ENCODE measurements at places on chromosomes 1 and 21. TPM values are rescaled to one million over a fixed set of nuclear protein-coding genes. Genes with fewer than 3 reads are reported as not detected.

DNA sequence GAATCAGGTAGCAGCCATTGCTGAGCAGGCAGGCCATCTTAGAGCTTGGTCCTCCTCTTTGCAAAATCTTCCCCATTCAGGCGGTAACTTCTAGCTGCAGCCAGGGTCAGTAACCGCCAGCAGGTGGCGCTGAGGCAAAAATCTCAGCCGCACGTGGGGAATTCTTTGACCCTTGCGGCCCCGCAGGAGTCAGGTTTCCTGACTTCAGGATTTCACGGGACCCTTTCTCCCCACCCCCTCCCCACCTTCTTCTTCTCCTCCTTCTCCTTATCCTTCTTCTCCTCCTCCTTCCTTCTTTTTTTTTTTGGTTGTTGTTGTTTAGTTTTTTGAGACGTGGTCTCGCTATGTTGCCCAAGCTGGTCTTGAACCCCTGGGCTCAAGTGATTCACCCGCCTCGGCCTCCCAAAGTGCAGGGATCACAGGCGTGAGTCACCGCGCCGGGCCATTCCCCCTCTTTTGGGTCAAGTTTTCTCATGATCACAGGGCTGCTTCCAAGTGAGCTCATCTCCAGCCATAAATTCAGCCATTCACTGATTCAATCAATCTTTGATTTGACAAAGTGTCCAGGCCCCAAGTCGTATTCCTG, 33.4 kb upstream of the TENT5B start:
- H3K4me1 ChIP-seq = peaks cover 5% of the 10 kb centered on the region
- H3K27me3 ChIP-seq = no peaks in the 10 kb centered on the region
- H3K36me3 ChIP-seq = no peaks in the 10 kb centered on the region
- no peak overlapping the region for H3K27ac ChIP-seq
- no peak overlapping the region for H3K4me3 ChIP-seq

- H3K27me3 ChIP-seq = no peaks in the 10 kb centered on the region
- peaks cover 13% of the 10 kb centered on the region for H3K4me1 ChIP-seq
- H3K27ac ChIP-seq = peak overlapping the region; percentile 94
- no peak for DNase-seq
These were observed 1.8 kb upstream of the SERBP1 start for GRCh38 chr1:67431869-67432578.

GRCh38 chr1:81010126-81010525, 790.6 kb upstream of the ADGRL2 start:
- H3K4me1 ChIP-seq = no peaks in the 10 kb centered on the region
- H3K27me3 ChIP-seq = no peaks in the 10 kb centered on the region
- H3K4me3 ChIP-seq = no peak overlapping the region
- H3K36me3 ChIP-seq = no peaks in the 10 kb centered on the region
- H3K27ac ChIP-seq = no peak overlapping the region
- DNase-seq = no peak

DNA sequence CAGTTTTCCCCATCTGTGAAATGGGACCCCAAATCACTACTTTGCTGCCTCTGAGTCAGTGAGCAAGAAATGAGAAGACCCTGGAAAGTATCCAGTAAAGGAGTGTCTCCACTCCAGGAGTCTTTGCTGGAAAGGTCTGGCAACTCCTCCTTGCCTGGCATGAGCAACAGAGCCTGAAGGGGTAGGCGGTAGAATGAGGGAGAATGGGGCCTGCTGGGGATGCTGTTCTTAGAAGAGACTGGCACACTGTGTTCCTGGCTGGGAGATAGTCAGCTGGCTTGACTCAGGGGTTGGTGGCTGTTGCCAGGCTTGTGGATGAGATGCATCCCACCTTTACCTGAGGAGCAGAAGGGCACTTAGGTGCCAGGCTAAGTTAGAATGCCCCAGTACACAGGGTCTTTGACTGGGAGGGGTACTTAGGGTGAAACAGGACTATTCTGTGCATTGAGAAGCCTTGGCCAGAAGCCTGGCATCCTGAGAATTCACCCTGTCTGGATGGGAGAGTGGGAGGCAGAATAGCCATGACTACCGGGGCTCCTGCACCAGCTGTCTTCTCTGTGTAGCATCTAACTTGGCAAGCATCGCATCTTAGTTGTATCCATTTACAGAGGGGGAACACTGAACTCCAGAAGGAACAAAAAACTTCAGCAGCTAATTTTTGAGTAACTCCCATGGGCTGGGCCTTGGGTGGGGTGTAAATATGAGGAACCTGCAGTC, 2.5 kb downstream of the MFSD2A start:
- DNase-seq = no peak
- peaks cover 7% of the 10 kb centered on the region for H3K4me1 ChIP-seq
- H3K36me3 ChIP-seq = no peaks in the 10 kb centered on the region
- H3K27me3 ChIP-seq = no peaks in the 10 kb centered on the region

GRCh38 chr1:93969371-93969770, 60.1 kb upstream of the GCLM start:
- DNase-seq = no peak
- H3K36me3 ChIP-seq = no peaks in the 10 kb centered on the region
- H3K27me3 ChIP-seq = no peaks in the 10 kb centered on the region
- no peaks in the 10 kb centered on the region for H3K4me1 ChIP-seq

- H3K27me3 ChIP-seq = no peaks in the 10 kb centered on the region
- H3K4me3 ChIP-seq = no peak overlapping the region
- H3K4me1 ChIP-seq = peaks cover 1% of the 10 kb centered on the region
- no peaks in the 10 kb centered on the region for H3K36me3 ChIP-seq
These were observed 10.0 kb downstream of the CDK18 start for GRCh38 chr1:205514211-205515142.

- no peak overlapping the region for H3K27ac ChIP-seq
- H3K4me1 ChIP-seq = peaks cover 6% of the 10 kb centered on the region
- no peaks in the 10 kb centered on the region for H3K27me3 ChIP-seq
These were observed 3.8 kb upstream of the FAM20B start for GRCh38 chr1:179021873-179022272.

DNA sequence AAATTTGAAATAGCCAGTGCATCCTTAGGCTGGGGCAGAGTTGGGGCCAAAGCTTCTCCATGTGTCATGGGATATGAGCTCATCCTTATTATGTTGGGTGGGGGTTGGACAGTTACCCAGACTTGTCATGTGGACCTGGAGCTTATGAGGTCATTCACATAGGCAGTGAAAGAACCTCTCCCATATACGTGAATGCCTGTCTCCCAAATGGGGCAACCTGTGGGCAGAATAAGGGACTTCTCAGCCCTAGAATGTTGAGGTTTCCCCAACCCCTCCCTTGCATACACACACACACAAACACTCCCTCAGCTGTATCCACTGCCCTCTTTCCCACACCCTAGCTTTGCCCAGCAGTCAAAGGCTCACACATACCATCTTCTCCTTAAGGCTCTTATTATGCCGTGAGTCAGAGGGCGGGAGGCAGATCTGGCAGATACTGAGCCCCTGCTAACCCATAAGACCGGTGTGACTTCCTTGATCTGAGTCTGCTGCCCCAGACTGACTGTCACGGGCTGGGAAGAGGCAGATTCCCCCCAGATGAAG, 2.3 kb upstream of the IVL start:
- no peak overlapping the region for H3K4me3 ChIP-seq
- H3K27ac ChIP-seq = no peak overlapping the region
- H3K4me1 ChIP-seq = no peaks in the 10 kb centered on the region
- H3K36me3 ChIP-seq = no peaks in the 10 kb centered on the region
- no peak for DNase-seq

DNA sequence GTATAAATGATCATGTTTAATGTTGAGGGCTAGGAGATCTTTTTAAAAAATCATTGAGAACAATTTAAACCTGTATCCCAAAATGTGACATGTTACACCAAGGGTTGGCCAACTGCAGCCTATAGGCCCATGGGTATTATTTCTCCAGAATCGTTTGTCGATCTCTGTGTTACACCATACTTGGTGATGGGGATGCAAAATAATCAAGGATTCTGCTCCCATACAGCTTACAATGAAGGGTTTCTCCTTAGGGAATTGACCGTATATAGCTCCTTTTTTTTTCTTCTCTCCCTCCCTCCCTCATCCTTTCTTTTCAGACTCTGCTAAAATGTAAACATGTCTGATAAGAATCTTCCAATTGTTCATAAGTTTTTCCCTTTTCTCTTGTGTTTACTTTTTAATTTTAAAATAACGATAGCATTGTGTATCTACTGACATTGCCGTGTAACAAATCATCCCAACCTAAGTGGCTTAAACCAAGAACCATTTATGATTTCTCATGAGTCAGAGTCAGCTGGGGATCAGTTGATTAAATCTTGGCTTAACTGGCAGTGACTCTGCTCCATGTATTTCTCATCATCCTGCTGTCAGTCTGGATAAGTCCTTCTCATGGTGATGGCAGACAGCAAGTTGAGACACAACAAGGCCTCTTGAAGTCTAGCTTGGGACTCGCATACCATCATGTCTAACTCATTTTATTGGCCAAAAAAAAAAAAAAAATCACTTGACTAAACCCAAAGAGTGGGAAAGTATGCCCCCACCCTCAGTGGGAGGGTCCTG, 48.0 kb downstream of the MARK1 start:
- H3K36me3 ChIP-seq = no peaks in the 10 kb centered on the region
- no peak overlapping the region for H3K4me3 ChIP-seq
- H3K4me1 ChIP-seq = no peaks in the 10 kb centered on the region
- H3K27me3 ChIP-seq = no peaks in the 10 kb centered on the region
- no peak for DNase-seq
- H3K27ac ChIP-seq = no peak overlapping the region

DNA sequence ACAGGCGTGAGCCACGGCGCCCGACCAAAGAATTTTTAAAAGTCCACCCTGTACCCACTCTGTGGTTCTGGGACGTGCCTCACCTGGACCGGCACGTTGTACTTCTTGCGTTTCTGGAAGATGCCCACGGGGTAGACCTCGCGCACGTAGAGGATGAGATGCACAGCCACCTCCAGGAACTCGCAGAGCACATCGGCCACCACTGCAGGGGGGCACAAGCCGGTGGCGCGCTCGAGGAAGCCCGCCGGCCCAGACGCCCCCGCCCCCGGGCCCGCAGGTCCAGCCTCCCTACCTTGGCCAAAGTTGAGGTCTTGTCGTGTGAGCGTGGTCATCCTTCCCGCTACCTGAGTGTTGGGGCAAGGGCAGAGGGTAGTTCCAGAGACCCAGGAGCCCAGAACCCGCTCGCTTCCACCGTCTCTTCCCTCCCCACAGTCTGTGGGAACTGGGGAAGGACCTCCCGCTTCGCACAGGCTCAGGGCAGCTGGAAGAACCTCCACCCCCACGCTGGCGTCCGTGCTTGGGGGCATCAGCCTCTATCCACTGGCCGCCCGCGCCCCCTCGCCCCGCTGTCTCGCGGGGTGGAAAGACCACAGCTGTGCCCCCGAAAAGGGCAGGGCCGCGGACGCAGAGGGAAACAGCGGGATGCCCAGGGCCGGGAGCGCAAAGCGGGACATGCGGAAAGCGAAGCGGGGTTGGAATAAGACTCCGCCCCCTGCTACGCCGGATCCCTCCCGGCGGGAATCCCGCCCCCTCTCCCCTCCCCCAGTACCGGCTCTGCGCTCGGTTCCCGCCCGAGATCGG, 478 bp downstream of the MAD2L2 start:
- DNase-seq = no peak
- peak overlapping the region; percentile 86 for H3K4me3 ChIP-seq

DNA sequence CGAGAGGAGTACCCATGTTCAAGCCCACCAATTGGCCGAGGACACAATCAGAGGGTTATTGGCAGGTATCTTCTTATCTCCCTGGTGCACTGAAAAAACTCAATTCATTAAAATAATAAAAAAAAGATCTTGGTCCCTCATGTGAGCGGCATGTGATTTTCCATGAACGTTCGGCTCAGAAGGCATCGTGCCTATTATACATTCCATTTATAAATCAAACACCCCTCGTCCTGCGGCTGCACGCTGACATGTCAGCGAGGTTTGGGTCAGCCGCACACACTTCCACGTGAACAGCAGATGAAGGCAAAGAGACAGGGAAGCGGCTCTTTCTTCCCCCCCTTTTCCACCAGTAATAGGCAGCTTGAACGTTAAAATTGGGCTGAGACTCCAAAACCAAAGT, 31.3 kb upstream of the SMYD2 start:
- H3K27ac ChIP-seq = no peak overlapping the region
- no peaks in the 10 kb centered on the region for H3K36me3 ChIP-seq
- H3K4me3 ChIP-seq = no peak overlapping the region
- no peaks in the 10 kb centered on the region for H3K4me1 ChIP-seq
- no peak for DNase-seq
- H3K27me3 ChIP-seq = peaks cover 27% of the 10 kb centered on the region

DNA sequence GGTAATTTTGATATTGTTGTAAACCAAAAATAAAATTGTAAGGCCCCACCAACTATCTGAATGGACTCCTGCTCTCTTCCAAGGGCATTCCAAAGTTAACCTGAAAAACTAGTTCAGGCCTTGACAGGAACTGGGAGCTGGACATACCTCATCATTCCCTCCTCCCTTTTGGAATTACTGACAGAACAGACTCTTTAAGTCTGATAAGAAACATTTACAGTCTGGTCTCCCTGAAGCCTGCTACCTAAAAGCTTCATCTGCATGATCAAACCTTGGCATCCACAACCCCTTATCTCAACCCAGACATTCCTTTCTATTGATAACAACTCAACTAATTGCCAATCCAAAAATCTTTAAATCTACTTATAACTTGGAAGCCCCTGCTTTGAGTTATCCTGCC, 123.8 kb downstream of the TLR5 start:
- H3K27me3 ChIP-seq = no peaks in the 10 kb centered on the region
- no peak for DNase-seq
- H3K4me1 ChIP-seq = no peaks in the 10 kb centered on the region
- no peaks in the 10 kb centered on the region for H3K36me3 ChIP-seq

DNA sequence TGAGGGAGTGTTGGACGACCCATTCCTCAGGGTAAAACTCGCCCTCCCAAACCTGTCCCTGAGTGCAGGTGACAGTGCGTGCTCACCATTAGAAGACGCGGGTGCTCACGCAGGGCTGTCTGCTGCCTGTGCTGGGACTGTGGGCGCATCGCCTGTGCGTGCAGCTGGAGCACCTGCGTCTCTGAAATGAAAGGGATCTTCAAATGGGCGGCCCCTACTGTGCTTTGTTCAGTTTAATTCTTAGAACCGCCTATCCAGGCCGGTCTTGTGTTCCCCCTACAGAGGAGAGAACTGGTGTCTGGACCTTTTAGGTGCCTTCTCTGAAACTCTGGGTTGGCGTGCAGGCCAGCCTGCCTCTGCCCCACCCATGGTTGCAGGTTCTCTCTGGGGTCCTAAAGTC, 125.8 kb downstream of the PCBP3 start:
- 0 out of 2 replicates have a peak, but pooled peaks cover 2% of the 10 kb centered on the region for H3K27me3 ChIP-seq
- H3K36me3 ChIP-seq = no peaks in the 10 kb centered on the region
- no peak overlapping the region for H3K4me3 ChIP-seq
- no peaks in the 10 kb centered on the region for H3K4me1 ChIP-seq
- no peak for DNase-seq
- H3K27ac ChIP-seq = no peak overlapping the region

GRCh38 chr1:19460535-19461219, 24.7 kb downstream of the CAPZB start:
- peaks cover 79% of the 10 kb centered on the region for H3K4me1 ChIP-seq
- H3K36me3 ChIP-seq = no peaks in the 10 kb centered on the region
- no peaks in the 10 kb centered on the region for H3K27me3 ChIP-seq
- H3K4me3 ChIP-seq = no peak overlapping the region
- peak overlapping the region; percentile 62 for H3K27ac ChIP-seq

GRCh38 chr1:169318536-169319244, 48.9 kb downstream of the NME7 start:
- no peaks in the 10 kb centered on the region for H3K36me3 ChIP-seq
- DNase-seq = no peak
- H3K27ac ChIP-seq = no peak overlapping the region
- no peak overlapping the region for H3K4me3 ChIP-seq
- no peaks in the 10 kb centered on the region for H3K4me1 ChIP-seq

COL16A1 gene
- total RNA-seq = 7.6 TPM

CLCA4 gene
- total RNA-seq = 0.08 TPM
